Lung (tissue), 17 donors: ENCODE measurements at places on chromosomes 12 and 14. TPM values are rescaled to one million over a fixed set of nuclear protein-coding genes. Genes with fewer than 3 reads are reported as not detected.

The ZCRB1 gene
- 40.0 TPM for total RNA-seq

The DIO2 gene
- 1.4 TPM for total RNA-seq

The CDC42BPB gene
- 97.9 TPM for total RNA-seq

The PLEKHH1 gene
- 2.9 TPM for total RNA-seq

The CHGA gene
- 1.1 TPM for total RNA-seq

The REP15 gene
- 0.63 TPM for total RNA-seq

The RIMBP2 gene
- 1.7 TPM for total RNA-seq

The LMNTD1 gene
- total RNA-seq = 5.3 TPM

The WNT5B gene
- total RNA-seq = 7.8 TPM

The PRH2 gene
- not detected for total RNA-seq

The DAO gene
- not detected for total RNA-seq

The GPR162 gene
- total RNA-seq = 36.0 TPM

The SMIM41 gene
- 2.2 TPM for total RNA-seq

The NRXN3 gene
- 8.3 TPM for total RNA-seq

The TAS2R9 gene
- total RNA-seq = not detected

The C12orf50 gene
- 0.06 TPM for total RNA-seq

The KRT85 gene
- total RNA-seq = not detected

The KRT77 gene
- not detected for total RNA-seq

The ST8SIA1 gene
- total RNA-seq = 5.3 TPM

The TBX5 gene
- total RNA-seq = 39.7 TPM

The NOVA1 gene
- total RNA-seq = 3.2 TPM

The DCN gene
- total RNA-seq = 590 TPM

The GALNT9 gene
- 0.21 TPM for total RNA-seq

The USP44 gene
- total RNA-seq = 11.6 TPM

The SRRM4 gene
- 0.20 TPM for total RNA-seq
